Renal cortical epithelial cell (primary cell): ENCODE measurements at places on chromosomes 5 and 9. TPM values are rescaled to one million over a fixed set of nuclear protein-coding genes. Genes with fewer than 3 reads are reported as not detected.

Gene NNT
- total RNA-seq: 66.7 and 147 TPM in 2 replicates

- DNase-seq: peak; percentile 55
Observed at GRCh38 chr9:94603259-94604160, 9.9 kb upstream of the FBP2 start.

GRCh38 chr9:93422977-93423616 is 28.4 kb upstream of the FAM120A start:
- DNase-seq: no peak

GRCh38 chr9:133971981-133972941 is 19.9 kb downstream of the VAV2 start:
- DNase-seq: peak; percentile 47

Gene GDA
- 14.6 and 17.3 TPM in 2 replicates for total RNA-seq

DNA sequence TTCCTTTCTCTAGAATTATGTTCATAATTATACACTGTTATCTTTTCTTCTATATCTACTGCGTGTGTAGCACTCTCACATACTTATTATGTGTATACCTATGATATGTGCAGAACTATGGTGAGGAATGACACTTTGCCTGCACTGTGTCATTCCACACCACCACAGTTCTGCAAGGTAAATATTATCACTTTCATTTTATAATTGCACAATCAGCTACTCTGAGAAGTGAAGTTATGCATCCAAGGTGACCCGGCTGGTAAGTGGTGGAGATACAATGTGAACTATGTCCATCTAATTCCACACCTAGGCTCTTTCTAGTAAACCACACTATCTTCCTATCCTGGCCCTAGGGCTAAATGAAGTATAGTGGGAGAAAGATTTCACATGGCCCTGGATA is 170.1 kb upstream of the ATP10B start:
- DNase-seq: no peak

- no peak for DNase-seq
Observed at GRCh38 chr9:13568405-13568804, 288.9 kb upstream of the MPDZ start.

- DNase-seq: no peak
Observed at GRCh38 chr9:70811638-70812037, 309.8 kb downstream of the TRPM3 start.

GRCh38 chr9:2727374-2727773 is 10.1 kb downstream of the KCNV2 start:
- DNase-seq: no peak

- no peak for DNase-seq
Observed at GRCh38 chr5:16612007-16612406, 4.8 kb downstream of the RETREG1 start.

Gene PAEP
- not detected in 2 replicates for total RNA-seq

GRCh38 chr9:105291422-105291859 is 47.0 kb downstream of the SLC44A1 start:
- DNase-seq: peak; percentile 29

DNA sequence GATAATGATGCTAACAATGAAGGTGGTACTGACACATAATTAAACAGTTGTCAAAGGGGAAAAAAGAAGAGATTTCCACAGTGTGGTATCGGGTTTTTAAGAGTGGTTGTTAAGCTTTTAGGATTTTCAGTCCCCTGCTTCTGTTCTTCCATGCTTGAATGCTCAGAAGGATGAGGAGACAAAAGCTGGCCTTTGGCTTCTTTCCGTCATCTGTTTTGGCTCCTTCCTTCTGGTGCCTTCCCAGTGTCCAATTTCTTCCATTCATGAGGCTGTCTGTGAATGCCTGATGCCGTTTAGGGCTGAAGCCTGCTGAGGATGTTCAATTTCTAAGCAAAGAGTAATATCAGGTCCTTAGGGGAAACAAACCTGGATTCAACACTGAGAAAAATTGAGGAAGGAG is 179.6 kb upstream of the GLRA1 start:
- DNase-seq: no peak

DNA sequence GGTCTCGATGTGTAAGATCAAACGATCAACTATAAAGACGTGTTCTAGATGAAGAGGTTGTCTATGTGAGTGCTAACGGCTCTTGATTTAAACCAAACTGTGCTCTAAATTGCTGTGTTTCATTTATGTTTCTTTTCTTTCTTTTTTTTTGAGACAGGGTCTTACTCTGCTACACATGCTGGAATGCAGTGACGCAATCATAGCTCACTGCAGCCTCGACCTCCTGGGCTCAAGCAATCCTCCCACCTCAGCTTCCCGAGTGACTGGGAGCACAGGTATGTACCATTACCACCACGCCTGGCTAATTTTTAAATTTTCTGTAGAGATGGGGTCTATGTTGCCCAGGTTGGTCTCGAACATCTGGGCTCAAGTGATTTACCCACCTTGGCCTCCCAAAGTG is 24.0 kb upstream of the RNF130 start:
- no peak for DNase-seq

- DNase-seq: no peak
Observed at GRCh38 chr9:111870774-111871498, 25.7 kb upstream of the UGCG start.

DNA sequence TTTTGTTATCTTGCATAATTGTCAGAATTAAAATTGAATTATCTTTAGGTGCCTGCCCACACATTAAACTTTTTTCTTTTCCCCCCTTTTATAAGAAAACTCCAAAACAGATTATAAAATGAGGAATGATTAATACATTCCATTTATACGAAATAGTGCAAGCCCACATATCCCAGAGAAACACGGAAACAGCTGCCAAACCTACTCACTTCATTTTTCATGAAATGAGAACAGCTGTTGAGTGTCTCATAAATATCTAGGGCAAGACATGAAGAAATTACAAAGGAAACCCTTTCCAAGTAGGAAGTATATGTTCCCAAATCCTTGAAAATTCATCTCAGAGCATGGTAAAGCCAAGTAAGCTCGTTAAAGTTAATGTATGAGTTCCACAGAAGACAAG is 459.4 kb upstream of the NMUR2 start:
- DNase-seq: no peak

- peak; percentile 16 for DNase-seq
Observed at GRCh38 chr5:101045689-101046088, 142.6 kb upstream of the ST8SIA4 start.

DNA sequence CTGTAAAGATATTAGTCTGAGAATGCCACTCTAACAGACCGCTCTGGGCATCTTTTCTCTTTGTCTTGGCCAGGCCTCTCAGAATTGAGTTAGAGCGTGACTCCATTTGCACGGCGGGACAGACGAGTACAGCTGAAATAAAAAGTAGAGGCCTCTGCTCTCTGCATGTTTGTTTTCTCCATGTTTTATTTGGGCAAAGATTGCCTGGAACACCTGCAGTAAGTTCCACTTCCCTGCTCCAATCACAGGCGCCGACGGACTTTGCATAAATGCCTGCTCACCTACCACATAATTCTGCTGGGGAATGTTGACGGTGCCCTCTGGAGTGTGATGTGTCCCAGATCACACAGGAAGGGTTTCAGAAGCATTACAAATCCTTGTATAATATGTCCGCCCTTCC is 10.6 kb downstream of the SPOCK1 start:
- DNase-seq: no peak

DNA sequence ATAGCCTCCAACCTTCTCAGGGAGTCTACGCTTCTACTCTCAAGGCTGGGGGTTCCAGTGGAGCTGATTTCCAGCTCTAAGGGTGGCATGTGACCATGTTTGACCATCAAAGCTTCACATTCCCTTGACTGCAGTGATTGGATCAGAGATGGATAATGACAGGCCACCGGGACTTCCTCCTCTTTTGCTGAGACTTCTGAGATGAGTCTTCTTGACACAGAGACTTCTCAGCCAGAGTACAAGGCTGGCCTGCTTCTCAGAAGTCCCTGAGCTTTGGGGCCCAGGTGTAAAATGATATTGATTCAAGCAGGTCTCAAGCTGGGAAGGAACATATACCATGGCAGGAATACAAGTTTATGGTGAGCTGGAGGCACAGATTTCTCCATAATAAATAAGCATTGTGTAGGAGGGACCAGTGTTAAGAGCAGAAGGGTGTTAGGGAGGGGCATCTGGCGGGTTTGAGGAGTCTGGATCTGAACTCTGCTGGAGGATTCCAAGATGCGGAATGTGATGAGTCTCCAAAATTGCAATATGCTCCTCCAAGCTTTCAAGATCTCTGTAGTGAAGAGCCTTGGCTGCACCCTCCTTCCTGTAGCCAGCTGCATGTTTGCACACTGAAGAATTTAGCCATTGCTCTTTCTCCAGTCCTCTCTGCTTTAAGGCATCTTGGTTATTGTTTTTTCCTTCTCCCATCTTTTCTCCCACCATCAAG is 41.7 kb upstream of the HSD17B4 start:
- DNase-seq: no peak

DNA sequence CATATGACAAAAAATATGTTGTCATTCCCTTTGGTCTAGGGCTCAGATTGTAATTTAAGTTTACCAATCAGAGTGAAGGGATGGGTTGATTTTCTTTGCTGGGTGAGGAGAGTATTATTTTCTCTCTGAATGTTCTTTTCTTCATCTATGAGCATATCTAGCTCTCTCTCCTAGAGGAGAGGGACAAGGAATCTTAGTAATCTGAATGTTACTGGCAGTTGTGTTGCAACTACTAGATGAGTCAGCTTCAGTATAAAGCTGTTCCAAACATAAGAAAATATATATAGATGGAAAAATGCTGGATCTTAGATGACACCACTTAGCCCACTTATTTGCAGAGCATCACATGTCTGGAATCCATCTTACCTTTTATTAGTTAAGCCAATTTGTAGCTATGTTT is 259.3 kb downstream of the TUSC1 start:
- peak; percentile 16 for DNase-seq

DNA sequence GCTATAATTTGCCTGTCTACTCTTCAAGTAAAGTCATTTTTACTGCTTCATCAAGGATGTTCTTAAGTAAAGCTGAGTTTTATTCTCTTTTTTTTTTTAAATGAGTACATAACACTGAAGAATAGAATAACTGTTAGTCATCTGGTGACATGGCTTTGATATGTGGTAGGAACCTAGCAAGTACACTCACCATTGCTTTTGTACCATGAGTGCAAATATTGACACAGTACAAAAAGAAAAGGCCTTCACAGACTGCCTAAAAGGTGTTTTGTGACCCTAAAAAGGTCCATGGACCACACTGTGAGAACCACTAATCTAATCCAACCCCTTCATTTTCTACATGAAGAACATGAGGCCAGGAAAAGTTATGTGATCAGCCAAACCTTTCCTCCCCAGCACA is 55.0 kb downstream of the ECPAS start:
- DNase-seq: peak; percentile 8

- no peak for DNase-seq
Observed at GRCh38 chr9:126418608-126419007, 92.0 kb downstream of the MVB12B start.

- DNase-seq: no peak
Observed at GRCh38 chr5:10167806-10168205, 81.9 kb downstream of the ATPSCKMT start.

Gene LCN9
- total RNA-seq: not detected in 2 replicates
